GF-D8 (cell line): ENCODE measurements at places on chromosomes 5 and 9.

GRCh38 chr5:79621056-79621455 is 8.8 kb downstream of the TENT2 start:
- DNase-seq, result no peak

GRCh38 chr5:160697281-160697680 is 154.7 kb downstream of the ATP10B start:
- DNase-seq, result no peak

DNA sequence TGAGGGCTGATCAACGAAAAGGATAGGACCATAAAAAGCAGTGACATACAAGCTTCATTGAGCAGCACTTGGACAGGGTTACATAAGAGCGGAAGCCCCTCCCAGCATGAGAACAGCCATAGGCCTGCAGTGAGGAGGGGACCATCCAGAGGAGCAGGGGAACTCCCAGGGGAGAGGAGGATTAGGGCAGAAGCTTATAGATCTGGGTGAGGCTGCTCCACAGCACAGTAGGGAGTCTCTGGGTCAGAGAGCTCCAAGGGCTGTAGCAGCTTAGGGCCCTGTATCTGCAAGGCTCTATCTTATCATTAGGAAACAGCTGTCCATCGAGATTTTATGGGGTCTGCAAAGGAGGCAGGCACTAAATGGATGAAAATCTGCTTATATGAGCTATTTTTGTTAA is 186.6 kb downstream of the DOCK8 start:
- DNase-seq, result no peak

GRCh38 chr5:54905246-54905795 is 80.1 kb downstream of the ESM1 start:
- DNase-seq, result no peak
